ENCODE measurements at places on chromosomes 12 and 14. TPM values are rescaled to one million over a fixed set of nuclear protein-coding genes. Genes with fewer than 3 reads are reported as not detected.

DNA sequence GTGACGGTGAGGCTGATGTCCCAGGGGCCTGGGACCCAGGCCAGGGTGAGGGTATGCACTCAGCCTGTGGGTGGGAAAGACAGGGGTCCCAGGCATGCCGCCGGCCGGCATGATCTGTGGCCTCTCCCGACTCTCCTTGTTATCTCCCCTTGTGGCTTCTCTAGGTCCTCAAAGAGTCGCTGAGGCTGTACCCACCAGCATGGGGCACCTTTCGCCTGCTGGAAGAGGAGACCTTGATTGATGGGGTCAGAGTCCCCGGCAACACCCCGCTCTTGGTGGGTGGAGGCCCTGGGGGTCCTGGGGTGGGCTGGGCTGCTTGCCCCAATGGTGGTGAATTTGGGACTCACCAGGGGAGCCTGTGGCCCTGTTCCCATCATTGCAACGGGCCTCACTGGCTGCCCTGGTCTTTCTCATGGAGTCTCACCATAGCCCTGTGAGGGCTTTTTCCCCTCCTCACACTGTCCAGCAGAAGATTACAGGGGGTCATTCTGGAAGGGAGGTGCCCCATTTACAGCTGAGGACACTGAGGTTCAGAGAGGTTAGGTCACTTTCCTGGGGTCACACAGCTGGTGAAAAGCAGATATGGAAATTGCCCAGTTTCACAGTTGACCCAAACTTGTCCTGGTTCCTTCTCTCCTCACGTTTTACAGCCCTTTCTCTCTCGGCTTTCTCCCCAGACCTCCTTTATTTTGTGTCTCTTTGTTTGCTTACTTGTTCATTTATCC, 37.9 kb downstream of the CYP46A1 start:
- DNase-seq = no peak

DNA sequence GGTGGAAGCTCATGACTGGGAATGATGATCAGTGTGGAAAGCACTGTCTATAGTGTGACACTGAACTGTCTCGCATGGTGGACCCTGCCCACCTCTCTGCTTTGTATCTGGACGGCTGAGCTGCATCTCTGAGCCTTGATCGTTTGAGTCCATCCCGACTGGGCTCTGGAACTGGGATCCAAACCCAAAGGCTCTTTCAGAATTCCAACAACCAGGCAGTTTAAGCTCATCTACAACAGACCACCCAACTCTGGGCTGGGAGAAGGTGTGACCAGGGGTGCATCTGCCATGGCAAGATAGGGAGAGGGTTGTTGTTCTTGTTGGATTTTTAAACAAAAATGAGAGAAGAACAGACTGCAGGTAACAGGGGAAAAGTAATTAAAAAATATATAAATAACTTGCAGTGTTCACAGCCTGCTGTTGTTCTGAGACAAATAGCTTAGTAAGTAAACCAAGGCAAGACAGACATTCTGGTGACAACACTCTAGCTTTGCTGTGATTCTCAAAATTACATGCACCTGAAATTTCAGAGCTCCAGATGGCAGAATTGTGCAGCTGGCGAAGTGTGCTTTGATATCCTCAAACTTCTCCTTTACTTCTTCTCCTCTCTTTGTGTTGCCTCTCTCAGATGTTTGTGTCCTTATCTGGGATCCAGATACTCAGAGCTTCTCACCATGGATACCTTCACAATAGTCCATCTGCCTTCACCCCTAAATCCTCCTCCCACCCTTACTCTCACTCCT, 209.6 kb downstream of the EMP1 start:
- no peak for DNase-seq

DNA sequence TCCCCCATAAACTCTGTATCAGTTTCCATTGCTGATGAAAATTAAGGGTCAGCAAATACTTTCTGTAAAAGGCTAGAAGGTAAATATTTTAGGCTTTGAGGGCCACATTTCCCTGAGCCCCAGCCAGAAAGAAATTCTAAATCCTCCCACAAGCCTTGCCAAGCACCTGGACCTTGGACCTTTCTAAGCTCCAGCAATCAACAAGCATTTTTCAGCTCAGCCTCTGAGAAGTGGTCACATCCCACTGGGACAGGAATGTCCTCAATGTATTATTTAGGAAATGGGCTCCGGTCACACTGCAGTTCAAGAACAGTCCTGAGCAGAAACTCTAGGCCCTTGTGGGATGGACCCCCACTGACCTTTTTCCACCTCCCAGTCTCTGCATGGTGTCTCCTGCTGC, 55.9 kb downstream of the WSCD2 start:
- DNase-seq = no peak

- DNase-seq = no peak
Measured at GRCh38 chr14:49783394-49784014, 15.6 kb downstream of the KLHDC2 start.

DNA sequence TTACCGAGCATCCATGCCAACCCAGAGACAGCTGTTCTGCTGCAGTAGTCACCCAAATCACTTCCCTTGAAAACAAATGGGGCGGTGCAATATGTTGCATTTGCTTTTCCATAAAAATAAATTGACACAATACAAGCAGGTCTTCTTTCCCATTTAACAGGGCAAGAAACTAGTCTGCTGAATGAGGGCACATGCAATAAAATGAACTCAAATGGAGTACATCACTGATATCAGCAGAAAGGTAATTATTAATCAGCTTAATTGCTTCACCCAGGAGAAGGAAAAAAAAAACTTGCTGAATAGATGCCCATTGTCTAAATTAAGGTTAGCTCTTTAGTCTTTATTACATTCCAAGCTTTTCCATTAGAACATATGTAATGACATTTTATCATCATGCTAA, 175.1 kb upstream of the GZMB start:
- peak; percentile 25 for DNase-seq

DNA sequence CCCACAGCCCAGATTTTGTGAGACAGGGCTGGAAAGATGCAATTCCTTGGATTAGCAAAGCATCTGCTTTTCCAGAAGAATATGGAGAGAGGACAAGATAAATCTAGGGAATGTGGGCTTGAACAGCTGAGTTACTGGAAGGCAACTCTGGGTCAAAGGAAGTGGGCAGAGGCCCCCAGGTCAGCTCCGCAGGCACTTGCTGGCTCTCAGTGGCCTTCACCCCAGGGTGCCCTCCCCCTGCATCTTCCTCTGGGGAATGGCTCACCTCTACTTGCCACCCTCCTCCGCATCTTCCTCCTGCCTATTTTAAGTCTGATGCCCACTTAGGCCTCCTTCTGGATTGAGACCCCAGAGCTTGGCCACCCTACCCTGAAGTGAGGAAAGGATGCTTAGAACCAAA, 10.5 kb upstream of the PNMA1 start:
- DNase-seq = no peak

- no peak for DNase-seq
Measured at GRCh38 chr12:69047990-69048389, 115.0 kb upstream of the CPM start.

GRCh38 chr12:5022465-5023061, 21.1 kb upstream of the KCNA5 start:
- DNase-seq = peak; percentile 61

GRCh38 chr14:77804592-77804991, 4.7 kb downstream of the ADCK1 start:
- peak; percentile 9 for DNase-seq

DNA sequence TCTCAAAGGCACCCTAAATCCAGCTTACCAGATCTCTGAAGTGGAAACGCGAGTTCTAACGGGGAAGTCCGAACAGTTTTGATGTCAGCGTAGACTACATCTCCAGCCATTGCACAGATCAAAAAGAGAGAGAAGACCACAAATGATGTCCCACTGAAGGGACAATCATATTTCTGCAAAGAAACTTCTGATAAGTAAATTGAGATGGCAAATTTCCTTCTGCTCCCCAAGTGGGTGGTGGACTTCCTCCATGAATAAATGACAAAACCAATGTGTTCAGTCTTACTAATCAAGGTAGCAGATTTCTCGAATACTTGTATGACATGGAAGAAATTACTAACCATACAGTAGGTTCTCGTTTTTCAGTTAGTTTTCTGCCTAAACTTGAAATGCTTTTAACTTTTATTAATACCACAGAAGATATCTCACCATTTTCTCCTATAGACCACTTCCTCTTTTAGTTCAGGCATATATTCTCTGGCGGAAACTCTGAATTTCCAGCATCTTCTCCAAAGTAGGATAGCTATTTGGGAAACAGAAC, at the start of gene CLECL1:
CLECL1 (minus strand) TSS at position 177 of the 541 bp plus-strand sequence.
- no peak for DNase-seq

GRCh38 chr12:14126692-14127091, 145.3 kb upstream of the GRIN2B start:
- peak; percentile 37 for DNase-seq

DNA sequence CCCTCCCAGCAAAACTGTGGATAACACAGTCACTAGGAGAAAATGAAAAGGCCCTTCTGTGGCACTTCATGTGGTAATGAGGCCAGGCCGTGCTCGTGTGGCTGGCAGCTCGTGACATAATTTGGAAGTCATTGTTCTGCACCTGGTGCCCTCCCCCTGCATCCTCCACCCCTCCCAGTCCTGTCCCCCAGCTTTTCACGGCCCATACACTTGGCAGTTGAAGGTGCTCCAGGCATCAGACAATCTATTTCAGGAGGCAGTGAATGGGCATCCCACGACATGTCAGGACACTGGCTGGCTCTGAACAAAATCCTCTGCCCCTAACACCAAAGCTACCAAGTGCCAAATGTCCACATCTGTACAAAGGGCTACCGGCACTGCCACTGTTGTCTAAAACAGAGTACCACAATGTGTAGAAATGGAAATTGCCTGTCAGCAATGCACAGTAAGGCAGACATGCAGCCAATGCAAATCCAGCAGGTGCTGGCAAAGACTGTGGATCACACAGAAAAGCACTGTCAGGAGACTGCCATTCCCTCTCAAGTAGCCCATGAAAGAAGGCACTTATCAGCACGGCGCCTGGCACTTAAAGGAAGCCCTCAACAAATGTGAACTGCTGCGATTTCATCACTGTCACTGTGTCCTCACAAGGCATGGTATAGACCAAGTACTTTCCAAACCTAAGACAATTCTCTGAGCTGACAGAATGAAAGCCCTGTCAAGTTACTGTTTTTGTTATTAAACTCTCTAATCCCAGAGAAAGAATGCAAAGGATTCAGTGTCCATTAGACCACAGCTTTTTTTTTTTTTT, 39.1 kb downstream of the CORO1C start:
- peak; percentile 10 for DNase-seq

DNA sequence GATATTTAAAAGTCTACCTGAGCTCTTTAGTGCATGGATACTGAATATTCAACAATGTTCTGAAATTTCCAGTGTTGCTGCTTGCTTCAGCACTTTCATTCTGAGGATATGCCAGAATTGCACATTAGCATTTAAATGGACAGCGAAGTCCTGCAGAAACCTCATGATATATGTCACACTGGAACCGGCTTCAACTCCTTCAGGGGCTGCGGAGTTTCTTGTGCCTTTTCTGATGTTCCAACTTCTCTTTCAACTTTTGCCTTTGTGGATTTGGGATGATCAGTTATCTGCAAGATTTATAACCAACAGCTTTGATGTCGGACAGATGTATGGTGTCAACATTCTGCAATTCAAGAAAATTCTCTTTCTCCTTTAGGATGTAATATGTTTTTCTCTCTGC, 142.5 kb upstream of the LMNTD1 start:
- no peak for DNase-seq

- no peak for DNase-seq
Measured at GRCh38 chr12:85523197-85523596, 243.2 kb downstream of the ALX1 start.

DNA sequence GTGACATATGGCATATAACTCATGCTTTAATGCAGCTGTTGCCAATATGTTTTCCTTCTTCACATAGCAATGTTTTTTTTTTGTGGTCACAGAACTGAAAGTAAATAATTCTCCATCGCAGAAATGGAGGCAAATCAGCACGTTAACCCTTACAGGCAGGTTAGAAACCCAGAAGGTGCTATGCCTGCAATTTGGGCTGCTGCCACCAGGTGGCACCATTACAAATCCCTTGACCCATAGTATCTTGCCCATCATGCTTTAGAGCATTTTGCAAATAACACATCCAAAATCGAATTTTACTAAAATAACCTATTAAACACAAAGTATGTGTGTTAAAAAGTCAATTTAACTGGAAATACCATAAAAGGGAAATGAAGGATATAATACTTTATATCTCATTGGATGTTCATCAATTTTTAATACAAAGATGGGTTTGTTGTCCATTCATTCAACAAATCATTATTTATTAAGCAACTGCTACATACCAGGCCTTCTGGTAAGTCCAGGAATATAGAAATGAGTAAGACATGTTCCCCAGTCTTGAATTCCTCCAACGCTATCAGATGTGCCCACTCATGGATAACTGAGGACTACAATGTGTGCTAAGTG, 340.1 kb downstream of the GLT1D1 start:
- peak; percentile 75 for DNase-seq

DNA sequence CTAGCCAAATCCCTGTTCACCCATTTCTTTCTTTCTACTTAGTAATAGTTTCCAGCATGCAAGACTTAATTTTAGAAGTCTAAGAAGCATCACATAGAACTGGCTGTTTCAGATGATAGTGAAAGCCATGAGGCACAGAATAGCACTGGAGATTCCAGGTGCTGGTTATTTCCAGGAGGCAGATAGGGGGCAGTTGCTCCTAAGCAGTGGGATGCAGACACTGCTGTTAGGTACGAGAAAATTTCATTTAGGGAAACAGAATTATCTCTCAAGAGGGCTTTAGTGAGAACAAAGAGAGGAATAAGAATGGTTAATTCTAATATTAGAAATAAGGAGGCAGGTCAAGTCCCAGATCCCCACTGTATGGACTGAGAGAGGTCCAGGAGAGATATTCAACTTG, 3.6 kb upstream of the MDGA2 start:
- no peak for DNase-seq

GRCh38 chr12:18145924-18146323, 55.9 kb upstream of the RERGL start:
- DNase-seq = no peak

GRCh38 chr12:30813525-30814294, 59.0 kb upstream of the CAPRIN2 start:
- DNase-seq = no peak

GRCh38 chr14:75258079-75258802, 20.4 kb upstream of the FOS start:
- no peak for DNase-seq

GRCh38 chr12:116087399-116087798, 190.1 kb downstream of the MED13L start:
- DNase-seq = no peak

DNA sequence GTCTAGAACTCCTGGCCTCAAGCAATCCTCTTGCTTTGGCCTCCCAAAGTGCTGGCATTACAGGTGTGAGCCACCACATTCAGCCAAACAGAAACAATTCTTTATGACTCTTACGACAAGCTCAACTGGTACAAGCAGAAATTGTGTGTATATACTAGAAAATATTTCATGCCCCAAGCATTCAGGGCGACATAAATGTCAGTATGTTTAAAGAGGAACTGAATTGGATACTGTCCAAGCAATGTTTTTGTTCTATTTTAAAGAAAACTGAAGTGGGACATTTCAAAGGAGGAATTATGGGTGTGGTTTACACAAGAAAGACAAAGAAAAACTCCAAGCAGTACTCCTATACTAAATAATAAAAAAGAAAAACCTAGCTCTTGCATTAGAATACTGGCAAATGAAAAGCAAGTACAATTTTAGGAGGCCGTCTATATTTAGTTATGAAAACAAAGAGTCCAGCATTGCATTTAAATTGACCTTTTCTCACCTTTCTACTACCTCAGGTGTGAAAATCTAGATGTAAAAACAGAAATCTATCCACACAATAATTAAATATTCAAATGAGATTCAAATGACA, 48.9 kb downstream of the PPP1R12A start:
- DNase-seq = no peak

The LRP6 gene
- total RNA-seq = 32.2 TPM

The MARCHF9 gene
- 9.4 TPM for total RNA-seq

The DDX47 gene
- 39.4 TPM for total RNA-seq

The NINJ2 gene
- total RNA-seq = 10.9 TPM

The KLHL33 gene
- not detected for total RNA-seq

The TM7SF3 gene
- 146 TPM for total RNA-seq

The SP7 gene
- total RNA-seq = not detected
